ENCODE measurements at places on chromosomes 6 and 20. TPM values are rescaled to one million over a fixed set of nuclear protein-coding genes. Genes with fewer than 3 reads are reported as not detected.

HLA-DPB1 gene
- total RNA-seq, result 12.2 TPM

HLA-DQA2 gene
- not detected for total RNA-seq

LINC00237 gene
- total RNA-seq, result not detected

CST2 gene
- total RNA-seq, result not detected

DDX43 gene
- 0.79 TPM for total RNA-seq

ZC2HC1B gene
- total RNA-seq, result not detected

C4A gene
- total RNA-seq, result 0.44 TPM

PGC gene
- not detected for total RNA-seq

ZFP57 gene
- total RNA-seq, result 1.4 TPM

EMILIN3 gene
- not detected for total RNA-seq

NELFCD gene
- total RNA-seq, result 51.0 TPM

VSTM2L gene
- total RNA-seq, result under 0.01 TPM

PPP1R3G gene
- total RNA-seq, result 1.6 TPM

BPIFB2 gene
- not detected for total RNA-seq

RSPH3 gene
- total RNA-seq, result 3.6 TPM

TSBP1 gene
- total RNA-seq, result not detected

SLC17A1 gene
- total RNA-seq, result not detected

PRSS35 gene
- not detected for total RNA-seq

TGM2 gene
- total RNA-seq, result 343 TPM

ISM1 gene
- total RNA-seq, result under 0.01 TPM

ENPP3 gene
- total RNA-seq, result 0.40 TPM

SHLD1 gene
- 2.6 TPM for total RNA-seq

C6orf141 gene
- total RNA-seq, result 61.3 TPM

KIFC1 gene
- total RNA-seq, result 4.2 TPM

FAM162B gene
- 5.2 TPM for total RNA-seq

PHF3 gene
- 29.2 TPM for total RNA-seq

BEND6 gene
- not detected for total RNA-seq

SNAP25 gene
- total RNA-seq, result 0.22 TPM

LY6G6D gene
- not detected for total RNA-seq

Data from lung microvascular endothelial cell (primary cell).